ENCODE measurements at places on chromosomes 6 and 20.

- DNase-seq = no peak
Measured at GRCh38 chr6:49790341-49790740, 3.3 kb upstream of the PGK2 start.

DNA sequence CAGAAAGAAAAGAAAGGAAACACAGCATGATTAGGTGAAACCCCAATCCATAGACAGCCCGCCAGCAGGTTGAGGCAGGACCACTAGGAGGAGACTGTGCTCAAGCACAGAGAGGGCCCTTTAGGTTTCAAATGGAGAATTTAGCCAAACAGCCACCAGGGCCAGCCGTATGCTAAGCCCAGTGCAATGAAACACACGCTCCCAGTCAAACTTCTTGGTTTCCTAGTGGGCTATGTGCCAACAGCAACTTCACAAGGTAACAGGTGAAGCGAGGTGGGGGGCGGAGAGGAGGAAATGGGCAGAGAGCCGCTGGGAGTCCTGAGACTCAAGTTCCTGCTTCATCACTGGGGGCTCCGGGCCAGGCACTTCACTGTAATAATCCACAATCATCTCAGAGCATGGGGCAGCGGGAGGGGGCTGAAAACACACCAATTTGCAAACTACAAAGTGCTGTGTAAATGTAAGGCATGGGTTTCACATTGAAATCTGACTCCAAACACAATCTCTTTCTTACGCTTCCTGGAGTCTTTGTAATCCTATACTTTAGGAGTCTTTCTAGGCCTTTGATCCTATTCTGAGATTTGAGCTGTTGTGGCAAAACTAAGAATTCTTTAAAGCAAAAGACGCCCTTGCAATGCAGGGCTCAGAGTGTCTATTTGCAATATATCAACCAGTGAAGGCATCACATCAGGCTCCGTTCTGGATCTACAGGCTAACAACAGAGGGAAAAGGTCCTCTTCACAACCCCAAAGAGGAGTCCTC, 117.3 kb downstream of the OPRM1 start:
- peak; percentile 63 for DNase-seq

- no peak for DNase-seq
Measured at GRCh38 chr20:21302664-21303060, 469 bp upstream of the XRN2 start.

DNA sequence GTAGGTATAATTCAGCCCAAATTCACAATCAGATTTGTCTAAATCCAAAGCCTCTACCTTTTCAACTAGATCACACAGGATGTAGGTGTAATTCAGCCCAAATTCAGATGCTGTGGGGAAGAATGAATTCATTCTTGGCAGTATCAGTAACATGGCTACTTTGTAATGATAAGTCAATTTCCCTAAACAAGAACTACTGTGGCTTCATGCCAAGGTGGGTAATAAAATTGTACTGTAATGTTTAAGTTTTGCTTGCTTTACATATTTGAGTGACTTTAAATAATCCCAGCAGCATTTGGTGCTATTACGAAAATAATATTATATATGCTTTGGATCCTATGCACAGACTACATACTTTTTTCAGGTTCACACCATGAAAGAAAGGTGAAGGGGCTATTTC, 239.1 kb downstream of the HDGFL1 start:
- DNase-seq = no peak

DNA sequence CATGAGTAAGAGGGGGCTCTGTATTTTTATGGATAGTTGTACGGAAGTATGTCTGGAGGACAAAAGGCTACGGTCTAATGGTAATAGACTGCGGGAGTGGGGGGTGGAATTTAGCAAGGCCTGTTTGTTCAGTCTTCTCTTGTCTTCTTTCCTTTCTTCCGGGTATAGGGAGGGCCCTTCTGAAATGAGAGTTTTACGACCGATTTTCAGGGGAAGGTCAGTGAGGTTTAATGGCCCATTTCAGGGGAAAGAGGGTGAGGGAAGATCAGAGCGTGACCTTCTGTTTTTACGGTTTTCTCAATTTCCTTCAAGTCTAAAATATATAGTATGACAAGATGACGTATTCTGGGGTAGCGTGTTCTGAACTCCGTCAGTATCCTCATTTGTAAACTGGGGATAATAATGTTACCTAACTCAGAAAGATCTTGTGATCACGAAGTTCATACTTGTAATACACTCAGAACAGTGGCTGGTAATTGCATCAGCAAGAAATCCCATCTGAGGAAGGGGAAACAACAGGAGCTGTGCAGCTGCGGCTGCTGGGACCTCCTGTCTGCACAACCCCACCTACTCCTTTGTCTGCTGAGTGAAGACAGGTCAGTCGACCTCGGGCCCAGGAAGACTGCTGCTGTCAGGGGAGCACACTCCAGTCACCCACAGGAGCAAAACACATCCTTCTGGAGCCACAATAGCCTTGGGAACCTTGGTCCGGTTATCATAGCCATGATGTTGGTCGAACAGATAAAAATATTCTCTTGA, 90.4 kb downstream of the MAP3K7 start:
- no peak for DNase-seq

DNA sequence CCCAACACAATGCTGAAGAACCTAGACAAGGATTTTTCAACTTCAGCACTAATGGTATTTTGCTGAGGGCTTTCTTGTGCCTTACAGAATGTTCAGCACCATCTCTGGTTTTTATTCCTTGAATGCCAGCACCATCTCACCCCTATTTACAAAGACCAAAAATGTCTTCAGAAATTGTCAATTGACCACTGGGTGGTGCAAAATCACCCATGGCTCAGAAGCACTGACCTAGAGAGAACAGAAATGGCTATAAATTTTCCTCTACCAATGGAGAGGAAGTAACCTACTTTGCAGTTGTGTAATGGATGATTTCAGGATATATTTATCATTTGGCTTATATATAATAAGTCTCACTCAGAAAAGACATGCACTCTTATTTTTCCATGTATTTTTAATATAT, 431.0 kb upstream of the IRAK1BP1 start:
- DNase-seq = no peak

GRCh38 chr6:21200134-21200870, 393.2 kb upstream of the SOX4 start:
- DNase-seq = no peak

DNA sequence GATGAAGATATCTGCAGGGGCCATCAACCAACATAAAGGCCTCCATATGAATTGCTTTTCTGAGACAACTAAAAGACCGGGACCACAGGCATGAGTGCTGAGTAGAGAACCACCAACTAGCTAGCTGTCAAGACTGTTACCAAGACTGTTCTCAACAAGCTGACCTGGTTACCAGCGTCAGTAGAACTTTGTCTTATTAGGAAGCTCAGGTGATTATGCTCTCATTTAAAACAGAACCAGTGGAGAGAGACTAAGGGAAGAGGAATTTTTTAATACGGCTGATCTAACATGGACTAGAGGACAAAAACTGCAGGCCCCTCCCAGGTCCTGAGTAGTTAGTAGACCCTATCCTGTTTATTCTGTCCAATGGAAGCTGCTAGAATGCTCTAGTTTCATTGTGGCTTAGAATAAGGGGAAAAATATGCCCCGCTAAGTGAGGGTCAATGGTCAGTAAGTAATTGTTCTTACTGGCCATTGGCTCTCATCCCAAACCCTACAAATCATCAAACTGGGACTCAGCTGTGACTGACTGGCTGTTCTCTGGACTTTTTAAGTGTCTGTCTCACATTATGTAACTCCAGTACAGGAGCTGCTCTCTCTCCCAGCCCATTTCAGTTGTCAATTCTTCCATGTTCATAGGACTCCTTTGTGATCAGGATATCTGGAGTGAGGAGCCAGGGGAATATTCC, 3.8 kb upstream of the DYNLRB1 start:
- no peak for DNase-seq

DNA sequence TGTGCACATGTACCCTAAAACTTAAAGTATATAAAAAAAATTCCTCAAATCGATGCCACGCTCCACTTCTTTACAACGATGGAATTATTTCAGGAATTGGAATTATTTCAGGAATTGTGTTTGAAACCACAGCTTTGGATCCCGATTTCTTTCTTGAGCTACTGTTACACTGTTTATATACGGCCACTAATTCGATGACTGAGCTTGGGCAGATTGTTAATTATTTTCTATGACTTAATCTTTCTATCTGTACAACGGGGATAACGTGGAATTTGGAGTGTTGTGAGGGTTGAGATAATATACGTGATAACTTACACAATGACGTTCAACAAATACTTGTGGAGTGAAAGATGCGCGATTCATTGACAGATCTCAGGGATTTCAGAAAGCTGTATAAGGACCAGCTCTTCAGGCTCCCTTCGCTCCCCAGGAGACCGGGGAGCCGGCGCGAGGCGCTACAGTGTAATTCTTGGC, 171.3 kb downstream of the SLC16A10 start:
- no peak for DNase-seq

- DNase-seq = no peak
Measured at GRCh38 chr20:18321316-18321715, 33.0 kb downstream of the ZNF133 start.

DNA sequence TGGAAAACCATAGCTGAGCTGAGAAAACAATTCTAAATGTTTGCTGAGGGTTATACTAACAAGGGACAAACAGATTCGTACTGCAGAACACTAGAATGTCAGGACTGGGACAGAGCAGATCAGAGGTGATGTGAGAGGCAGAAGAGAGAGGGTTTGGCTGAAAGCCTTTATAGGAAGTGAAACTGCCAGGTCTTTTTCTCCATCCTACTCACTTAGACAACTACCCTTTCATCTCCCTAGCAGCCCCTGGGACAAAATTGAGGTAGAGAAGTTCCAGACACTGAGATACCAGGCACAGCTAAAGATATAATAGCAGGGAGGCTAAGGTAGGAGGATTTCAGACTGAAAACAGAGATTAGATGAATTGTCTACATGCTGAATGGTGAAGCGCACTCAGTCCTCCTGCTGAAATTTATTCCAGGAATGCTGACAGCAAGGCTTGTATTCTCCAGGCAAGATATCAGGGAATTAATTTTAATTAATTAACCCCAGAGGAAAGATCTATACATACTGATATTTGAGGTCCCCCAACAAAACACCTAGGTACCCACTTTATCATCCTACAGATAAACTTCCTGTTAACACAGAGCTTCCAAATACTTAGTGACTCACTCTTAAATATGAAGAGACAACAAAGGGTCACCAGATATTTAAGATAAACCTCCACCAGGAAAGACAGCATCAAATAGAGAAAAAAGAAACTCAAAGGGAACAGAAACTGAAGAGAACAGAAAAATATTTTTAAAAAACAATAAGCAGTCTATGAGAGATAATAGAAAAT, 12.6 kb upstream of the EIF2S2 start:
- DNase-seq = peak; percentile 42

DNA sequence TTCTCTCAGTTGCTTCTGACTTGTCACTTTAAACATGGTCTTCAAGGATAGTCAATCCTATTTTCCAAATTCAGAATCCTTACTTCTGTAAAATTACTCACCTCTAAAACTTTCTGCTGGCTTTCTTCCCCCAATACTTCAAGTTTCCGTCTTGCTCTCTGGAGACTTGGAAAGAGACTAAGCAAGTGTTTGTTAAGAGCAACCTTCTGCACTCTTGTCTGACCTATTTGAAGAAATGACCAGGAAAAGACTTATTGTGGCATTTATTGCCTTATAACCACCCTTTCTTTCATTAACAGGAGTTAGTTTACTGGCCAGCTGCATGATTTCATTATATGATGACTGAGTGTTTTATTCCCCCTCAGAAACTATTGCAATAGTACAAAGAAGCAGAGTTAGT, 181.0 kb downstream of the TBC1D7 start:
- no peak for DNase-seq

DNA sequence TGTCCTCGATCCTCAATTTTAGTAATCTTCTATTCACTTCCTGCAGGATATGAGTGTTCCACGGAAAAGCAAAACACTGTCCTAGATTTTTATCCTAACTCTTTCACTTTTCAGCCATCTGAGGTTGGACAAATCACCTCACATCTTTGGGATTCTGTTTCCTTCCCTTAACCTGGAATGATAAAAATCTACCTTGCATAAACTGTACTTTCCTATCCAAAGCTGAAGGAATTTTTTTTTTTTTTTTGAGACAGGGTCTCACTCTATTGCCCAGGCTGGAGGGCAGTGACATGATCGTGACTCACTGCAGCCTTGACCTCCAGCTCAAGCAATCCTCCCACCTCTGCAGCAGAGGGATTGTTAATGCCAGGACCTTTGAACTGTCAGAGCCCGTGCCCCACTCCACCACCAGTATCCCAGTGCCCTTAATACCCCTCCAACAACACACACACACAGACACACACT, 20.5 kb downstream of the CAPN11 start:
- DNase-seq = no peak

- DNase-seq = no peak
Measured at GRCh38 chr6:11763460-11764249, 14.9 kb downstream of the ADTRP start.

GRCh38 chr20:61044499-61044898, 207.6 kb upstream of the CDH4 start:
- DNase-seq = no peak

DNA sequence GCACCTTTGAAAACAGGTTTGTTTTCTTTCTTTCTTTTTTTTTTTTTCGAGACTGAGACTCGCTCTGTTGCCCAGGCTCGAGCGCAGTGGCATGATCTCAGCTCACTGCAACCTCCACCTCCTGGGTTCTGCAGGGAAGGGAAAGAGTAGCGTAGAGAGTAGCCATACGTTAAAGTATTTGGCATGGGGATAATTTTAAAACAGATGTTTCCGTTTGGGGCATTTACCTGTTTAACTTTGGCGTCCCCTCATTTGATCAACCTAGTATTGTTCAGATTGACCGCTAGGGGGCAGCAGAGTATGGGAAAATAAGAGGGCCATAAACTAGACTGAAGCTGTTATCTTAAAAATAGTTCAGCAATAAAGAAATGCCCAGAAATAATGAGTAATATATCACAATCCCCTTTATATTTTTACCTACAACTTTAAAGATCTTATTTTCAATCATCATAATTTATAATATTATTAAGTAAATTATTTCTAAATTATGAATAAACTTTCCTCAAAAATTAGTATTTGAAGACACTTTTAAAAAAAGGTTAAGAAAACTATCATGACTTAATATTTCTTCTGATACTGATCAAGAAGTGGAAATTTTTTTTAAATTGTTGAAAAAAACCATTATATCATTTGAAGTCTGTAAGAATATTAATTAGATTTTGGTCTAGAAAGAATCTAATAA, 7.6 kb upstream of the TAAR9 start:
- peak; percentile 73 for DNase-seq

DNA sequence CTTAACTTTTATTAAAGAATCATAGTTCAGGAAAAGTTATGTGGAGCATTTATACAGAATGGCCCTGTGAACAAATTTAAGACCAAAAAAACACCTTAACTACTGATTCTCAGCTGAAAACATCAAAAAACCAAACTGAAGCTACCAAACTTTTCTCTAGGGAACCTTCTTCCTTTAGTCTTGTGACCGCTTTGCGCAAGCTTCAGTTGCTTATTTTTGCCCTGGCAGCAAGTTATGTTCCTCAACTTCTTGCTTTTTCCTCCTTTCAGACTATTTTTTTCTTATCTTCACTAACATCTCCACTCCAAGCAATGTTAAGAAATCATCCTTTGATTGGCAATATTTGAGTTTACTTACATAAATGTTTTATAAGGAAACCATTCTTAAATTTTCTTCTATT, 100.1 kb downstream of the MYB start:
- DNase-seq = no peak

- no peak for DNase-seq
Measured at GRCh38 chr6:71488186-71488585, 199.6 kb downstream of the OGFRL1 start.

All from PC-9 (cell line).